Substantia nigra (tissue), 51 donors: ENCODE measurements at places on chromosomes 3 and 15.

- DNase-seq, result peak; percentile 32
These were observed 7.7 kb downstream of the BCL6 start for GRCh38 chr3:187737368-187738070.

GRCh38 chr15:69813881-69814280, 283.8 kb downstream of the TLE3 start:
- no peak for DNase-seq

DNA sequence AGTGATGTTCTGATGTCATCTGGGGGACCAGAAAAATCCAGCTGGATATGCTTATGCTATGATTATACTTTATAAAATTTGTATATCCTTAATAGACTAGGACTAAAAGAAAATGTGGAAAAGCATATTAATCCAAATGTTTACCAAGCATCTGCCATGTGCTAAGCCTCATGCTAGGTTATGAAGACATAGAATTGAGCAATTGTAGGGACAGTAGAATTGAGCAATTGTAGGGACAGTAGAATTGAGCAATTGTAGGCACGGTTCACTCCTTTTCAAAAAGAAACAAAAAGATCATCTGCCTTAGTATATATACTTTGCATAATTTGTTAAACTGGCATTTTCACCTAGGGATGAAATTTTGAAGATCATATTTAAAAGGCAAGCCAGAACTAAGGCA, 18.3 kb downstream of the ABHD5 start:
- no peak for DNase-seq

GRCh38 chr3:122021811-122022401, at the start of gene ILDR1:
Gene ILDR1, minus strand, starts transcription at chr3:122022247. Its CDS starts 170 bp downstream, at chr3:122022077.
- DNase-seq, result no peak

DNA sequence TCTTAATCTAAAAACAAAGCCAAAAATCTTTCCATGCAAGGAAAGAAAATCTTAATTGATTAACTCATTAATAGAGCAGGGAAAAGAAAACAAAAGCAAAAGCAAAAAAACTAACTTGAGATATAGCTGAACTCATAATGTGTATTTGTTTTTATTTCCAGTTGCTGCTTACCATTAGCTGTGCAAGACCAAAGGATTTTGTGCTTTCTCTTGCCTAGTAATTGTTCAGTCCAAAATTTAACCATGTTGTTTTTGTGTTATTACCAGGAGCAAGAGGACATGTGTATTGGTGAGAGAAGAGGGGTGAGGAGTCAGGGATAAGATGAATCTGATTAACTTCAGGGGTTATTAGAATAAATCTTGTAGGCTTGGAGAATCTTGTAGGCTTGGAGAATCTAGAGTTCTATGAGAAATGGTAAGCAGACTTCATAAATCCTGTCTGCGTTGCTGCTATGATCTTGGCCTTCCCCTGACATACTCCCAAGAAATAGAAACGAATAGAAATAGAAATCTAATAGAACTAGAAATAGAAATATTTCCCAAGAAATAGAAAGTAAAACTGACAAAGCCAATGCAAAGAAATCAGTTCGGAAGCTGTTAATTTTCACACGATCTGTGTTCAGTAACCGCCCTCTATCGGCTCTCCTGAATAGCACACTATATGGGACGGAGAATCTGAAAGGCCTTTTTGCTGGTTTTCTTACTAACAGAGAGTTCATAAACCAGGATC, 72.6 kb upstream of the TNFSF10 start:
- no peak for DNase-seq

DNA sequence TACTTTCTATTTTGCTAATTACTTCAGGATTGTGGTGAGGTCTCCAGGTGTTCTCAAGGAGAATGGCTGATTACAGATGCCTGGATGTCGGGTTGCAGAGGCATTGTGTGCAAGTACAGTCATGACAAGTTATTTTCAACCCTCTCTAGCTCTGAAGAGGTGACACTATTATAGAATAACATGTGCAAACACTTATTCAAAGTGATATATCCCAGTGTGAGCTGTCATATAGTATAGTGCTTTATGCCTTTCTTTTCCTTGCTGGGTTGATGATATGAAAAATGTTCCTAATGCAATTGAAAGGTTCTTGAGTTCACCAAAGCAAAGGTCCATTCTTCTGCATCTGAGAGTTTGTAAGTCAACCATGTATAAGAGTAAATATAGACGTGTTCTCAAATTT, 167.2 kb downstream of the SPATA16 start:
- no peak for DNase-seq

- DNase-seq, result no peak
These were observed 639.3 kb downstream of the TUSC7 start for GRCh38 chr3:117348884-117349283.

- DNase-seq, result no peak
These were observed 270.3 kb downstream of the RPLP1 start for GRCh38 chr15:69722924-69723323.

GRCh38 chr3:110767838-110768237, 303.8 kb upstream of the NECTIN3 start:
- DNase-seq, result no peak

- no peak for DNase-seq
These were observed 101.4 kb upstream of the LRIG1 start for GRCh38 chr3:66602237-66602636.

- DNase-seq, result no peak
These were observed 51.6 kb downstream of the TRPM1 start for GRCh38 chr15:31049682-31050615.

- no peak for DNase-seq
These were observed 60.8 kb upstream of the SKIL start for GRCh38 chr3:170296703-170297102.
